Mesenchymal stem cell (in vitro differentiated cells and primary cell): ENCODE measurements at places on chromosomes 7 and 10.
A peak's percentile ranks its signal among the peaks of the same experiment; 100 is the strongest.

- DNase-seq: no peak
Observed at GRCh38 chr7:30776971-30777370, 5.8 kb downstream of the MINDY4 start.

DNA sequence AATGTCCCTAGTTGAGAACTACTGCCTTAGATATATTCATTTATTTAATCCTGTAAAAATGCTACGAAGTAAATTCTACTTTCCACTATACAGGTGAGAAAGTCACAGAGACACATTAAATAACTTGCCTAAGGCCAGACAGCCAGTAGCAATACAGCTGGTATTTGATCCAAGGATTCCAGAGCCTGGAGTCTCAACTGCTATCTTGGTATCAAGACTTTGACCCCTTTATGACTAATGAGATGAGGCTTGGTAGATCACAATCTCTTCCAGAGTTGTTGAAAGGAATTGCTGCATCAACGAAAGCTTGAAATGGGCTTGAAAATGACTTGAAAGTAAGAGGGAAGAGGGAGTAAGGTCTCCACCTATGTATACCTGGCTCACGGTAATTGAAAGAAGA, 83.3 kb downstream of the ORC5 start:
- no peak for DNase-seq

GRCh38 chr10:3780771-3781467, 4.1 kb downstream of the KLF6 start:
- DNase-seq: peak; percentile 61

GRCh38 chr7:142813226-142813625, 41.6 kb upstream of the EPHB6 start:
- DNase-seq: peak; percentile 65

- DNase-seq: no peak
Observed at GRCh38 chr7:94997547-94997946, 90.2 kb downstream of the PPP1R9A start.

GRCh38 chr7:71270558-71270957, 138.6 kb downstream of the GALNT17 start:
- DNase-seq: no peak

DNA sequence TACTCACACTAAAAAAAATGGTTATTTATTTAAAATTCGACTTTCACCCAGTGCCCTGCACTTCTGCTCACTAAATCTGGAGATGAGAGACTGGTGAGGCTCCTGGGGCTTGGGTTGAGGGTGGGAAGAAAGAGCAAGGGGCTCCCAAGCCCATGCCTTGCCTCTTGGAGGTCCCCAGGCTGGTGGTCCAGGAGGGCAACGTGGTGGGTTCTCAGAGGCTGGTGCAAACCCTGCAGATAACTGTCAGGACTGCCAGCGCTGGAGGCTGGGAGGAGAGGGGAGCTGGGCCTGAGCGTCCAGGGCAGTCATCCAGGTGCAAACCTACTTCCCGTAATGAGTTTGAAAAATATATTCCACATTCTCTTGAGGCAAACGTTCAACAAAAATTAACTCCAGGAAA, 528.3 kb downstream of the GLRX3 start:
- DNase-seq: no peak

DNA sequence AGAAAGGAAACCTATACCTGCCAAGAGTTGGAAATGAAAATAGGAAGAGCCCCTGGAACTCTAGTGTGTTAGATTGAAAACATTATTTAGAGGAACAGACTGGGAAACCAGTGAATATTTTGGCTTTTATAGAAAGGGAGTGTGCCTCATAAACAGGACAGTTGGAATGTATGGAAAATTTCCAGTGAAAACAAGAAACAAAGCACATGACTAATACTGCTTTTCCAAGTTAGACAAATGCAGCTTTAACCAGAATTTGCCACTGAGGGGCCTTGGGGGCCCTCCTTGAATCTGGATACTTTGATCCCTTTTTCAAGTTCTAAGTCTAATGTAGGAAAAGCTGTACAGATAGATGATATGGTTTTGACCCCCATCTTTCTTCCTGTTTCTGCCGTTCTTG, 21.2 kb downstream of the ITGB8 start:
- no peak for DNase-seq

- peak; percentile 3 for DNase-seq
Observed at GRCh38 chr7:29271319-29271658, 76.7 kb downstream of the CHN2 start.

GRCh38 chr7:80533287-80533686, 21.4 kb upstream of the GNAT3 start:
- DNase-seq: peak; percentile 30

DNA sequence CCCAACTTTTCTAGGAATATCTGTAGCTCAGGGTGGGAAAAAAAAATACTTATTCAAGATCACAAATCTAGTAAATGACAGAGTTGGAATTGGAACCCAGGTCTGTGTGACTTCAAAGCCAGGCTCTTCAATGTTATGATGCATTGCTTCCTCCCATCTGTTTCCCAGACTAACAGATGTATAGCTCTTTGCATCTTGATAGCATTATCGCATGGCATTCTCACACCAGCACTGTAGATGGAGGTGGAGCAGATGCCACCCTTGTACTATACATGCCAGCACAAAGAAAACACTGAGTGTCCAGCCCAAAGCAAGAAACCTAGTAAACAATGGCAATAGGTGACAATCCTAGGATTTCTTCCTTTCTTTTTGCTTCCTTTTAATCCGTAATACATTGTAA, 497.3 kb downstream of the NEBL start:
- DNase-seq: no peak

- DNase-seq: no peak
Observed at GRCh38 chr10:47189802-47190201, 110.2 kb upstream of the GDF10 start.

- DNase-seq: peak; percentile 63
Observed at GRCh38 chr7:128135515-128136214, 104.4 kb upstream of the LRRC4 start.

DNA sequence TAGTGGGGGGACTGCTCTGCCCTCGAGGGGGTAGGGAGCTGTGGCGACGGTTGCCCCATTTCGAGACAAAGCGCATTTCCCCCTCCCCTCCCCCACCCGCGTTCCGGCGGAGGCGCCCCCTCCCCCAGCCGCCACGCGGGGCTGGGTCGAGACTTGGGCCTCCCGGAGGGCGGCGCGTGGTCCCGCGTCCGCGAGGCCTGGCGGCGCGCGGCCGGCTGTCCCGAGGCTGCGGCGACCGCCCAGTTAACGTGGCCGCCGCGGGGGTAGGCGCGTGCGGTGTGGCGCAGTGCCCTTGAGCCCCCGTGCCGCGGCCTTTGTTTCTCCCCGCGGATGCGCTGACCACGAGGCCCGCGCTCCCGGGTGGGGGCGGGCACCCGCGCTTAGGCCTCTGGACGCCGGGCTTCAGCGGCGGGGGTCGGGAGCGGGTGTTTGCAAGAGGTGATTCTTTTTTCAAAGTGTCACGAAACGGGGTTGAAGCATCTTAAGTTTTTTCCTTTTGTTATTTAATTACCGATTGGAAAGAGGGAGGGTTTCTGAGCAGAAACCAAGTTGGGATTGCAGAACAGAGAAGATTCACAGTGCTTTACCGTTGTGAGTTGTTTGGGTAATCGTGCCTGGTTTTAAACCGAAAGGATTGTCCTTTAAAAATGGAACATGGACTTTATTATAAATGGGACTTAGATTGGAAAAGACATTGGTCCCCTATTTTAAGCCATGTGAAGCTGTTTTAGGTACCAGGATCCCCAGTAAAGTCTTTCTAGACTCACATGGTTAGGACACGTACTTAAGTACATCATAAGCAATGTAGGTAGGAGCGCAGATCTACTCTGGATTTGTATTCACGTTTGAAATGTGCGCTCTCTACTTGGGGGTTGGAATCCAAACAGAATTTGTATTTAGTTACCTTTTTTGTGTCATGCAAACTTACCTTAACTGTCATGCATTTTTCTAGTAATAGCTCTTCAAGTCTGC, 760 bp downstream of the CBX3 start:
- no peak for DNase-seq

GRCh38 chr7:44077061-44077460, 5.3 kb downstream of the POLM start:
- no peak for DNase-seq

- DNase-seq: peak; percentile 75
Observed at GRCh38 chr7:85469446-85470010, 282.7 kb upstream of the SEMA3D start.

DNA sequence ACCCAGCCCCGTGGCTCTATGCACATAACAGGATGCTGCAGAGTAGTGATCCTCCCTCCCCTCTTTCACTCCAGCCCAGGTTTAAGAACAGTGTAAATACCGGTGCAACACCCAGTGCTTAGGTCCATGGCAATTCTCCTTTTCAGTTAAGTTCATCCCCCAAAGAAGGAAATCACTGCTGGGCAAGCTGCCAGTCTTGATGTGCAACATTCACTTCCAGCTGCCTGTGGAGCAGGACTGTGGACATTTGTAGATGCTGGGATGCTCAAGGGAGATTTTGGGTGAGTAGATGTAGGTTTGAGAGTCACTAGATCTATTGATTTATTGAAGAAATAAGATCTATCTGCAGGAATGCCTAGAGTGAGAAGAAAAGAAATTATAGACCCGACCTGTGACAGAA, 294.3 kb upstream of the KIAA1217 start:
- no peak for DNase-seq

GRCh38 chr7:90078921-90079320, 75.3 kb upstream of the STEAP1 start:
- no peak for DNase-seq

GRCh38 chr10:77788496-77789010, 138.0 kb downstream of the DLG5 start:
- DNase-seq: no peak

- peak; percentile 77 for DNase-seq
Observed at GRCh38 chr7:82624337-82624736, 180.8 kb upstream of the CACNA2D1 start.

GRCh38 chr7:4661871-4662270, 20.2 kb upstream of the FOXK1 start:
- no peak for DNase-seq

GRCh38 chr7:112453505-112454171, 3.4 kb downstream of the IFRD1 start:
- DNase-seq: peak; percentile 76

- DNase-seq: no peak
Observed at GRCh38 chr10:119643306-119644204, 7.6 kb upstream of the BAG3 start.

DNA sequence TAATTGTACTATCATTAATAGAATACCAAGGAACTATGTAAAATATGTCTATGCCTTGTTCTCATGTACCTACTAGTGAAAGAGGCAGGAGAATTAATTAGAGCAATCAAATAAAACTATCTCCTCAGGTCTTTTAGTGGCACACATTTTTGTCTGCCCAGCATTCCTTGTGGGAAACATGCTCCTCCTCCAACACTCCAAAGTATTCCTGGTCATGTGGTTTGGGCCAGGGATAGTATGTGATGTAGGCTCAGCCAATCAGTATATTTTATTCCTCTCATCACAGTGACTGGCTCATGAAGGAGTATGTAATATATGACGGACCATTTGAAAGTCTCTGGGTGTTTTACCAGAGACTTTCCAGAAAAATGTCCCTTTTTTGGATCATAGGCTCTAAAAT, 16.7 kb upstream of the SYPL1 start:
- no peak for DNase-seq

- DNase-seq: no peak
Observed at GRCh38 chr10:1119027-1119426, 62.8 kb downstream of the WDR37 start.

- peak; percentile 24 for DNase-seq
Observed at GRCh38 chr7:92621561-92622023, 31.4 kb upstream of the FAM133B start.

GRCh38 chr10:70475661-70476060, 2.9 kb upstream of the PALD1 start:
- no peak for DNase-seq

- DNase-seq: no peak
Observed at GRCh38 chr10:26440088-26440470, 1.9 kb downstream of the APBB1IP start.

DNA sequence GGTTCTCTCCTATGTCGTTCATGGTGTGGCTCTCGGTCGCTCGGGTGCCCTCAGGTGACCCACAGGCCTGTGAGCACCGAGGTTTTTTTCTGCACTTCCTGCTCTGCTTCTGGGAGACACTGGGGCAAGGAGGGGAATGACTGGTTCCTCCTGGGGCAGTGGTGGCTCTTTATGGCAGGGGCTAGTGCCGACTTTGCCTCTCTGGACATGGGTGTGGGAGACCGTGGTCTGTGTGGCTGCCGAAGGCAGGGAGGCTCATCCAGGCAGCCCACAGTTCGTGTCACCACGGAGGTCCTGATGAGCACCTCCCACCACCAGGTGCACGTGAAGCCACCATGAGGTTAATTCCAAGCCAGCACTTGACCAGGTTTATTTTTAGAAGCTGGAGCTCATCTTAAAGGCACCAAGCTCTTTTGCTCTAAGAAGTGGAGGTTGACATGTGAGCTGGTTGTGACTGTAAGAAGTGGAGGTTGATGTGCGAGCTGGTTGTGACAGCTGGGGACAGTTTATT, 24.7 kb upstream of the DPYSL4 start:
- no peak for DNase-seq

- no peak for DNase-seq
Observed at GRCh38 chr7:132541656-132542055, 34.6 kb downstream of the PLXNA4 start.

DNA sequence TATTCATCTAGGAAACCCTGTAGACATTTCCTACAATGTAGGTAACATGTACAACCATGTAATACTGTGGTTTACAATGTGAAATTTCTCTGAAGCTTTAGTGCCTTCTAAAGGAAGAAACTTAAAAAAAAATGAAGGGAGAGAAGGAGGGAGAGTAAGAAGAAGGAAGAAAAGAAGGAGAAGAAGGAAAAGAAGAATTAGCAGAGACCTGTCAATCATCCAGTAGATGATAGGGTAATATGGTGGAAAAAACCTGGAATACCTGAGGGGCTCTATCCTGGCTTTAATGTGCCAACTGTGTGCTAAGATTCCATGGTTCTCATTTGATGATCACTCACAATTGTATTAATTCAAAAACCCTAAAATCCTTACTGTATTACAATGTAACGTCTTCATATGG, 2.6 kb upstream of the LRRN3 start:
- no peak for DNase-seq

DNA sequence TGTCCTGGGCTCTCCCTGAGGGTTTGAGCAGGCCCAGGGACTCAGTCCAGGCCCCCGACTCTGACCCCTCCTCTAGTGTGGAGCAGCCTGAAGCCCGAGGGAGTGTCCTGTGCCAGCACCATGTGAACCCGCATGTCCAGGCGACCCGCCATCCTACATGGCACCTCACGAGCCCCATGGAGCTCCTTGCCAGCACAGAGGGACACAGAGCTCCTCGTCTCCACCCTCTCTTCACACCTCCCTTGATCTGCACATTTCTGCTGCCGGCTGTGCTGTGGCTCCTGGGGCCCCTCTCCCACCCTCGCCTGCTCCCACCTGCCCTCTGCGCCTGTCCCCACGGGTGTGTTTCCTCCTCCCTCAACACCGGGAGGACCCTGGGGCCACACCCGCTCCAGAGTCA, 103.5 kb downstream of the ADARB2 start:
- DNase-seq: no peak

- DNase-seq: no peak
Observed at GRCh38 chr7:137760111-137760510, 86.7 kb downstream of the DGKI start.

DNA sequence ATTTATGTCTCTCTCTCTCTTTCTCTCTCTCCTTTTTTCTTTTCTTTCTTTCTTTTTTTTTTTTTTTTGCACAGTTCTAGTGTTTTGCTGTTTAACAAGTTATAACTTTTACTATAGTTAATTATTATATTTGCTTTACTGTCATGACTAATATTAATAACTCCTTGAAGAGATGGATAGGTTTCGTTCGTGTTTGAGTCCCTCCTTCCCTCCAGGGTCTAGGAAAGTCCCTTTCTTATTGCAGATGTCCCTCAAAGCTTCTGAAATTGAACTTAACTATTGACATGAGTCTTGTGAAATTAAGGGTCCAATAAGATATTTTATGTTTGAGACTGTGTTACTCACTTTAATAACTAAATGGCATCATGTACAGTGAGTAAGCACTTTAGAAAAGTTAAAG, 131.4 kb downstream of the PLXDC2 start:
- DNase-seq: no peak
